Karpas-422 (cell line): ENCODE measurements at places on chromosomes 11 and 22. TPM values are rescaled to one million over a fixed set of nuclear protein-coding genes. Genes with fewer than 3 reads are reported as not detected.

Gene MS4A12
- total RNA-seq = 6.3 and 8.2 TPM in 2 replicates

Gene ZC3H7B
- 18.1 and 34.2 TPM in 2 replicates for total RNA-seq

Gene KDM4E
- not detected in 2 replicates for total RNA-seq

Gene MYEOV
- total RNA-seq = 0.22 and 0.25 TPM in 2 replicates

Gene FOLH1
- total RNA-seq = not detected in 2 replicates

Gene CHRM4
- not detected in 2 replicates for total RNA-seq

Gene C22orf42
- not detected in 2 replicates for total RNA-seq

Gene BCO2
- 0.40 and 1.1 TPM in 2 replicates for total RNA-seq

Gene MAML2
- total RNA-seq = 0.11 and 0.18 TPM in 2 replicates

Gene SYT13
- total RNA-seq = not detected in 2 replicates

Gene SEZ6L
- total RNA-seq = 0.14 and 0.41 TPM in 2 replicates

Gene MYBPC3
- total RNA-seq = 0.67 and 0.72 TPM in 2 replicates

Gene CASP5
- total RNA-seq = not detected in 2 replicates

Gene DDI1
- not detected in 2 replicates for total RNA-seq
